NCI-H748 treated with DMSO at 0.1 percent for 48 hours (cell line): ENCODE measurements at places on chromosomes 5 and 9.
A peak's percentile ranks its signal among the peaks of the same experiment; 100 is the strongest.

DNA sequence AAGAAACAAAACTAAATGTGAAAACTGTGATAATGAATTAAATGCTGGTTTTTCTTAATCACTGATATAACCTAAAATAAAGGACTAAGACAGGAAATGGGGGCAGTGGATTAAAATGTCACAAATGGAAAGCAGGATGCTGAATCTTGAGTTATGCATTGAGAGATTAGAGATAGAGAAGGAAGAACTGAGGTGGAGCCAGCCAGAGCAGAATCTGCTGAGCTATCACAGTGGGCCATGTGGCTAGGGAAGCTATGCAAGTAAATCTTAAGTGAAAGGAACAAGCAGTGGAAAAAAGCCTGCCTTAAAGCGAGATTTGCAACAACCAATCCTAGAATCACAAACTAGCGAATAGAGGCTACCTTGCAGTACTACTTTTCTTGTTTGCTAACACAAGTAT lies 188.5 kb upstream of the RASA1 start:
- no peak for DNase-seq

DNA sequence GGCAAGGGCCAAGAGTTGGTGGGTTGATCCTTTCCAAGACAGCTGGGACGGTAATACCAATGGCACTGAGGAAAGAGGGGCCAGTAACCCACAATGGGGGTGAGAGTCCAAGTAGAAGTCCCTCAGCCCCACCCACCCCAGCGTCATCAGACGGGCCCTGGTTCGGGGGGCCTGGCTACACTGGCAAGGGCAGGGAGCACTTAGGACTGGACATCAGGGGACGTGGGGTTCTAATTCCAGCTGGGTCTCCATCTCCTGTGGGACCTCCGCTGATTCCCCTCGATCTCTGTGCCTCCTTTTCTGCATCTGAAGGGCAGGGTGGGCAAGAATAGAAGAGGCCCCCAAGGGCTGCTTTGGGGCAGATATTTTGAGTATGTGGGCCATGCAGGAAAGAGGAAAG lies 53.5 kb upstream of the FCN1 start:
- DNase-seq, result no peak

GRCh38 chr9:36091026-36091953 lies 45.2 kb upstream of the GLIPR2 start:
- no peak for DNase-seq

DNA sequence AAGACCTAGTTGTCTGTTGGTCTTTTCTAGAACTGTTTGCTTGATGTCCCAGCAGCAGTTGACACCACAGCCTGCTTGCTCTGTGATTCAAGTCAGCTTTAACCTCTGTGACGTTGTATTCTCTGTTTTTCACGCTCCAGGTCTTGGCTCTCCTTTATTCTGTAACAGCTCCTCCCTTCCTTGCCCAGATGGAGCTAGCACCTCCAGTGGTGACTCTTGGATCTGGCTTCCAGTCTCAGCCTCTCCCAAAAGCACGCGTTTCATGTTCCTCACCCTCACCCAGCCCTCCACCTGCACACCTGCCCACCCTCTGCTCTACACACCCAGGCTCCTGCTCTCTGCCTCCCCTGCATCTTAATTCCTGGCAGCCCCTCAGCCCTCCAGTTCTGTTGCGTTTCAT lies 50.6 kb downstream of the DMRT1 start:
- DNase-seq, result no peak

- DNase-seq, result no peak
These were observed 193.0 kb downstream of the PRR16 start for GRCh38 chr5:120657104-120657503.

DNA sequence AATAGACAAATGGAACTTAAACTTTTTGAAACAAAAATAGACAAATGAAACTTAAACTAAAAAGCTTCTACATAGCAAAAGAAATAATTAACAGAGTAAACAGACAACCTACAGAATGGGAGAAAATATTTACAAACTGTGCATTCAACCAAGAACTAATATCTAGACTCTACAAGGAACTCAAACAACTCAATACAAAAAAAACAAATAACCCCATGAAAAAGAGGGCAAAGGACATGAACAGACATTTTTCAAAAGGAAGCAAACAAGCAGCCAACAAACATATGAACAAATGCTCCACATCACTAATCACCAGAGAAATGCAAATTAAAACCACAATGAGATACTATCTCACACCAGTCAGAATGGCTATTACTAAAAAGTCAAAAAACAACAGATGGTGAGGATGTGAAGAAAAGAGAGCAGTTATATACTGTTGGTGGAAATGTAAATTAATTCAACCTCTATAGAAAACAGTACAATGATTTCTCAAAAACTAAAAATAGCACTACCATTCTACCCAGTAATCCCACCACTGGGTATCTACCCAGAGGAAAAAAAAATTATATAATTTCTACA lies 170.8 kb upstream of the RGMB start:
- DNase-seq, result no peak

DNA sequence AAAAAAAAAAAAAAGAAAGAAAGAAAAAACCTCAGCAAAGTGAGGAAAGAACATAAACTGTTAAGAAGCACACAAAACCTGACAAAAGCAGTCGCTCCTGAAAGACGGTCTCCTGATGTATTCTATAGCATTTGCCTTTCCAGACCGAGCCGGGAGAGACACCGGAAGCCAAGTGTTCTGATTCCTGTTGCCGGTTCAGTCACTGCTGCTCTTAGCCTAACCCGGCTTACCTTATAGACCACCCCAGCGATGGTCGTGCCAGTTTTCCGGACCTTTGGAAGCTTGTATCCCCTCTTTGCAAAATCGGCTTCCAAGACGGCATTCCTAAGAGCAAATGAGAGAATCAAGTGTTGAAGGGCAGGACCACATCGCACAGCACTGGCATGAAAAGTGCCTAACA lies 630 bp downstream of the PSMB7 start:
- DNase-seq, result no peak

GRCh38 chr5:113742639-113743038 lies 229.1 kb downstream of the YTHDC2 start:
- DNase-seq, result no peak

- DNase-seq, result no peak
These were observed 368.8 kb downstream of the GLIS3 start for GRCh38 chr9:3931058-3931457.

DNA sequence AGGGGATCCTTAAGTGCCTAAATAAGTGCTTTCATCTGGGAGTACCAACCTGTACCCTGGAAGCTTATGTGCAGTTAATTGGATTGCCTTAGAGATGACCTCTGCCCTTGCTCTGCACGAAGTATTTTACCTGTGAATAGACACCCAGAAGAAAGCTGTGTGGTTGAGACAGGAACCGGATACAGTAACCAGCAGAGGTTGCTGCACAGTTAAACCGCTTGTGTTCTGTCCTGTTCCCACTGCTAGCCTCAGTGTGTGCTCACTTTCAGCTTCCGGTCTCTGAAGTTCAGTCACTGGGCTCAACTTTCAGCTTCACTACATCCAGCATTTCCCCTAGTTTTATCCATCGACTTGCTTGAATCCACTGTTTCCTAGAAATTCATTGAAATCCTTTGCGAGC lies 185.3 kb downstream of the FAM170A start:
- DNase-seq, result no peak

- peak; percentile 8 for DNase-seq
These were observed 29.1 kb upstream of the BRINP1 start for GRCh38 chr9:119398350-119398749.

- DNase-seq, result no peak
These were observed 38.2 kb upstream of the DMXL1 start for GRCh38 chr5:119032656-119033055.

DNA sequence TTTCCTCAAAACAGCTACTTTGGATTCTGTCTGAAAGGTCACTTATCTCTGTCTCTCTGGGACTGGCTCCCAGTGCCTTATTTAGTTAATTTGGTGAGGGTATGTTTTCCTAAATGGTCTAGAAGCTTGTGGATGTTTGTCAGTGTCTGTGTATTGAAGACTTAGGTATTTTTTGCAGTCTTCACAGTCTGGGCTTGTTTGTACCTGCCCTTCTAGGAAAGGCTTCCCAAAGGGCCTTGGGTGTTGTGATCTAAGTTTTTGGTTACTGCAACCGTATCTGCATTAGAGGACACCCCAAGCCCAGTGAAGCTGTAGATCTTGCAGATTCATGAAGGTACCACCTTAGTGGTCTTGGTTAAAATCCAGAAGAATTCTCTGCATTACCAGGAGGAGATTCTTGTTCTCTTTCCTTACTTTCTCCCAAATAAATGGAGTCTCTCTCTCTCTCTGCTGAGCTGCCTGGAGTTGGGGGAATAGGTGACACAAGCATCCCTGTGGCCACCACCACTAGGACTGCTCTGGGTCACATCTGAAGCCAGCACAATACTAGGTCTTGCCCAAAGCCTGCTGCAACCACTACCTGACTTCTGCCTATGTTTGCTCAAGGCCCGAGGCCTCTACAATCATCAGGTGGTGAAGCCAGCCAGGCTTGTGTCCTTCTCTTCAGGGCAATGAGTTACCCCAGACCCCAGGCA lies 17.8 kb upstream of the CCNB1 start:
- no peak for DNase-seq

GRCh38 chr5:142199388-142199787 lies 90.8 kb downstream of the NDFIP1 start:
- DNase-seq, result no peak

GRCh38 chr5:157106630-157107461 lies 2.0 kb downstream of the HAVCR2 start:
- DNase-seq, result no peak

- no peak for DNase-seq
These were observed 186.9 kb downstream of the GADD45G start for GRCh38 chr9:89791754-89792153.

DNA sequence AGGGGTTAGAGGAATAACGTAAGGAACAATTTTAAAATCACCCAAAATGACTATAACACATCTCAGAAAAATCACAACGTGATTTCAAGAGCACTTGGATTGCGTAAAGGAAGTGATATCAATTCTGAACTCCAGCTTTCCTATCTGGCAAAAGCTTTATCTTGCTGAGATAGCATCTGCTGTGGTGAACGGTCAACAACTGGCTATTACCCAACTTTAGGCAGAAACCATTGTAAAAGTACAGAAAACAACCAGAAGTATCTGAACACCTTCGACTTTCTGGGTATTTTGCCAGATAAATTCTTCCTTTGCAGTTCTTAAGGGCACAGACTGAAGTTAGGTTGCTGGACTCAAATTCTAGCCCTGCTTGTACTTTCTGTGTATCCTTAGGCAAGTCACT lies 9.2 kb downstream of the ABLIM3 start:
- DNase-seq, result no peak

DNA sequence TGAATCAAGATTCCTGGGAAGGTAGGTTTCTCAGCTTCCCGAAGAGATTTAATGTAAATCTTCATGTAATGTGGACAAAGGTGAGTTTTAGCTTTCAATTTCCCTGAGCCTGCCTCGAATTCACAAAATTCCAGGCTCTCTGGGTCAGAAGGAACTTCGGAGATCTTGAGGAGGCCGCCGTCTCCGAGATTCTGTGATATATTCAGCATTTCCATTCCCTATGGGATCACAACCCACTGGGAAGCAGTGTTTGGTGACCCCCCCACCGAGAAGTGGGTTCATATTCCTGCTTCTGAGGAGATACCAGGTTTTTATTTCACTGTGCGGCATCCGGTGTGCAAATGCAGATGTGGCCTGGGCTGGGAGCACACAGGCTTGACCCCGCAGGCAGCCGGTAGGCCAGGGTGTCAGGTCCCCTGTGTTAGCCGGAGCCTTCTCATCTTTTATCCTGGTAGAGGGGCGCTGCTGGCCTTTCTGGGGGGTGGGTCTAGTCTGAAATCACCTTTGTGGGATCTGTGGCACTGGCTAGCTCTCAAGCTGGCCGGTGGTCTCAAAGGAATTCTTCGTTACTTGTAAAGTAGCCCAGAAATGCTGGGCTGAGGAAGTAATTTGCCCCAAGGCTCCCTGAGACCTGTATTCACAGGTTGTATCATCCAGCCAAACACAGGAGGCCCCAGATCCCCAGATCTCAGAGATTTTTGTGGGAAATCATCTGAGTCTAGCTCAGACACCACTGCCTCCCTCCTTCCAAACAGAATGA lies 1.4 kb downstream of the PLEKHG4B start:
- DNase-seq, result no peak

DNA sequence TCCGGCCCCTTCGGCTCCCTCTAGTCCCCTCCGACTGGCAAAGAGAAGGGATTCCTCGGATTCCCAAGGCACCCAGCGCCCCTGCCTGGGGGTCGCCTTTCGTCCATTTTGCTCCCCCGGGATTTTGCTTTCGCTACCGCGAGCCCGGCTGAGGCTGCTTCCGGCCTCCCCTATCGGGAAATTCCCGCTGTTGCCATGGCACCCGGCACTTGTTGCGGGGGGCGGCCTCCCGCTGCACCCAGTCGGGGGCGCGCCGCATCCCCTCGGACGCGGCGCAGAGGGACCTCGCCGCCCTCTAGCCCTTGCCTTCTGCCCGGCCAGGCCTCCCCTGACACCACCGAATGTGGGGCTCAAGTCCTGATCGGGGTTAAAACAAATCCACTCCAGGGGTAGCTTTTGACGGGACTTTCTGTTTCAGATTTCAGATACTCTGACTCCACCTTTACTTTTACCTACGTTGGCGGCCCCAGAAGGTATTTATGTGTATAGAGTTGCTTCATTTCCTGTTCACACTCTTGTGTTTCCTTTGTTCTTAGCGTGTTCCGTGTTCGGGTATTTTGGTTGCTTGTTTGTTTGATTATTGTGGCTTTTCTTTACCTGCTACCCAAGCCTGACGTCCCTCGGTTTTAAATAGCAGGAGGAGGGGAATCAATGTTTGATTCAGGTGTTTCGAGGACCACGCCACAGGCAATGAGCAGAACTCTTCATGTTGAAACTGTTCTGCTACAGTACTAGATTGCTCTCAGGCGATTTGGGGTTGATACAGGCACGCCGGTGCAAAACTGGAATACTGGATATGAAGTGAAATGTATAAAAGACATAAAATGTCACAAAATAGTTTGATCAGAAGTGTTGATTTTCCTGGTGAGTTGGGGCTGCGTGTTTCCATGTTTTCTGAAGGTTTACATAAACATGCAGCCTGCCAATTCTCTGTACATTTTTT lies 1.5 kb downstream of the PARP8 start:
- DNase-seq, result peak; percentile 52

DNA sequence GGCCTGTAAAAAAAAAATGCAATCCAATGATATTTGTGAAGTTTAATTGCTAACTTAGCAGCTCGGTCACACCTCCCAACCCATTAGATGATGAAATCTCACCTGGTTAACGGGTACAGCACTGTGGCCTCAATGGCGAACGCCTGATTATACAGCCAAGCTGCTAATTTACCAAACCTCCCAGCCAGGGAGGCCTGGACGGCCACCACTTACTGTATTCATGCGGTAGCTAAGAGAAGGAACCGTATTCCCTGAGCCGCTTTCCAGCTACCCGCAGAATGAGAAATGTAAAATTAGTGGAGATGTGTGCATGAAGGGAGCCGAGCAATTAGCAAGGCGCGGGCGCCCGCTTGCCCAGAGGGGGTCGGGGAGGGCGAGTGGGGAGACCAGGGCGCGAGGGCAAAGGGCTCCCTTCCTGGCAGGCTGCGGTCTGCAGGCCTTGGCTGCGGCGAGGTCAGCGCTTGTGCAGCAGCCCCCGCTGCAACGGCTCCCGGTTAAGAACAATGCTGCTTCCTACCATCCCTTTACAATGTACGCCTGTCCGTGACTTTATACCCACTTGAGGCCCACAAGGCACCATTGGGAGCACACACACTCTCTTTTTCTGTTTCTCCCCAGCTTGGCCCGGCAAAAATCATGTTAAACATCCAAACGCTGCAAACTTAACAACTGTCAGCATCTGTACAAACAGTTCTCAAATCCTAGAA lies 70.4 kb upstream of the TBCA start:
- DNase-seq, result no peak
